ENCODE measurements at places on chromosomes 2 and 18.

DNA sequence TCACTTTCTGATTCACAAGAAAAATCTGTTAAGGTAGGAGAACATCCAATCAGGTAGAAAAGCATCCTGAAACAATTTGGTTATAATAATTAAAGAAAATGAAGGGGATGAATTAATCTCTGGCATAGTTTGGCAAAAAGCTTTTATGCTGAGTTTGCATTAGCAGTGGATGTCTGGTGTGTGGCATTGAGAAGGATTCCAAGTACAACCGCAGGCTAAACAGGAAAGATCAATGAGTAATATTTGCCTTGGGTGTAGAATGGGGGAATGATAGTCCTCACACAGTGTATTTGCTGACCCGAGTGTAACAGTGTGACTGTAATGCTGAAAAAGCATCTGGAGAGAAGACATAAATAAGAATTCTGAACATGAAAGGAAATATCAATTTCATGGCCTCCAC, 68.3 kb upstream of the SESTD1 start:
- no peak for DNase-seq

GRCh38 chr18:56574861-56575260, 63.5 kb downstream of the TXNL1 start:
- DNase-seq = no peak

GRCh38 chr2:38658613-38659012, 7.3 kb upstream of the GALM start:
- no peak for DNase-seq

DNA sequence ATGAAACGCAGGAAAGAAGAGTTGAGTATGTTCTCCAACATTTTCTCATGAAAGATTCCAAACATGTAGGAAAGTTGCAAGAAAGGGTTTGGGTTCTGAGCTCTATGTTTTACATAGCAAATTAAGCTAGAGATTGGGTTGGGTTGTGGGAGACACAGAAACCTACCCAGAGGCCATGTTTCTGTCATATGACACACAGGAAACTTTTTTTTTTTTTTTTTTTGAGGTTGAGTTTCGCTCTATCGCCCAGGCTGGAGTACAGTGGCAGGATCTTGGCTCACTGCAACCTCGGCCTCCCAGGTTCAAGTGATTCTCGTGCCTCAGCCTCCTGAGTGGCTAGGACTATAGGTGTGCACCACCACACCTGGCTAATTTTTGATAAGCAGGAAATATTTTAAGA, 57.6 kb downstream of the DOCK10 start:
- no peak for DNase-seq

DNA sequence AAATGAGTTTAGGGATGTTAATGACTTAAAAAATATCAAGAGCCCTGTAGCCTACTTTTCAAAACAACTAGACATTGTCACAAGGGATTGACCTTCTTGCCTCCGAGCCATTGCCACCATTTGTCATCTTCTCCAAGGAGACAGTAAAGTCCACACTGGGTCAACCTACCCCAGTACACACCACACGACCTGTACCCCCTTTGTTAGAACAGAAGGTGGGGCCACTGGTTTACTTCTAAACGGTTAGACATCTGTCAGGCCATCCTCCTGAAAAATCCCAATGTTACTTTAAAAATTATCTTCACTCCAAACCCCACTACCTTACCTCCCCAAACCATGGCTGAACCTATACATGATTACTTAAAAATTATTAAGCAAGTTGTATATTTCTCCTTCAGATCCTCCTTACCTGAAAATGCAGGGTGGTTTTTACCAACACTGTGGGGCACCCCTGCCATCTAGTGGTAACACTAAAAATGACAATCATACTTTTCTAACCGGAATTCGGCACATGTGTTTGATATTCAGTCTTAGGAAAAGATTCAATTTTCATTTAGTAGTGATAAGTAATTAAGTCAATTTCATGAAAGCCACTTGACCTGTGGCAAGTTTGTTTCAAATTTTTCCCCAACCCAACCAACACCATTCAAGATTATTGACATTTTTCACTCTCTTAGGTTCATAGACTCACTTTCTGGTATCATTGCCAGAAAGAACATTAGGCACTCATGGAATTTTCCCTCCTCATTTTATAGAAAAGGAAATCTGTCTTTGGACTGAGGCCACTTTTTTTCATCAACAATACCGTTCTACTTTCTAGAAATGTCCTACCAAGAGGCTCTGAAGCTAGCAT, 265.3 kb upstream of the PKDCC start:
- DNase-seq = peak; percentile 56

GRCh38 chr2:58708565-58708964, 467.4 kb upstream of the FANCL start:
- no peak for DNase-seq

- DNase-seq = no peak
Measured at GRCh38 chr2:71689968-71690834, 236.8 kb downstream of the DYSF start.

- no peak for DNase-seq
Measured at GRCh38 chr18:10271481-10271880, 183.0 kb upstream of the APCDD1 start.

DNA sequence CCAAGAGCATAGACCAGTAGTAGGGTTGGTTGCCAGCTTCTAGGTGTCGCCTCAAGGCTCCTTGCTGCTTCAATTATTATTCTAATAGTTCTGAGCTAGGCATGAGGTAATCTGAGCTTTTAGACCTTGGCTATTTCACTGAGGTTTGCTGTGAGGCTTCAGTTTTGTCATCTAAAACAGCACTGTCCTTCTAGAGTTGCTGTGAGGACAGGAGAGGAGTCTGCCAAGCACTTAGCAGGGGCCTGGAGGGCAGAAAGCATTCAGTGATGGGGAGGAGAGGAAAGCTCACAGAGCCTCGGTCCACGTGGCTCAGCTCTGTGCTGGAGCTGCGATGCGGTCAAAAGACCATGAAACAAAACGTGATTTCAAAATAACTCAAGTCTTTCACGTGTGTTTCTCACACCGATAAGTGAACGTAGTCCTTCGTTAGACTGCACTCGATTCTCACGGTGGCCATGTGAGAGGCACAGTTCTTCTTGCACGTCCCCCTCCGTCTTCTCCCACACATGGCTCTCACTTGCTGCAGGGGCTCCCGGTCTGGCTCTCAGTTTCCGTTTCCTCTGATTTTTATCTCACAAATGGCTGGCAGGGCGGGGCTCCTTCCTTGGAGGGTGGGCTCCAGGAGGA, 113.7 kb downstream of the B3GNT2 start:
- DNase-seq = no peak

DNA sequence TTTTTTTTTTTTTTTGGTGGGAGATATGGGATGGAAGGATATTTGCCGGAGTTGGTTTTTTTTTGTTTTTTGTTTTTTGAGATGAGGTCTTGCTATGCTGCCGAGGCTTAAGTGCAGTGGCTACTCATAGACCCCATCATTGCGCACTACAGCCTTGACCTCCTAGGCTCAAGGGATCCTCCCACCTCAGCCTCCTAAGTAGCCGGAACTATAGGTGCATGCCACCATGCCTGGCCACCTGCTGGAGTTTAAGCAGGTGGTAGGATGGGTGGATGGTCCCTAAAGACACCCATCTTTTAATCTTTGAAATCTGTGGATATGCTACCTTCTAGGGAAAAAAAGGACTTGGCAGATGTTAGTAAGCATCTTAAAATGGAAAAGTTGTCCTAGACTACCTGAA, 169.8 kb downstream of the TGIF1 start:
- DNase-seq = no peak

- DNase-seq = no peak
Measured at GRCh38 chr2:207847807-207848544, 78.3 kb upstream of the FZD5 start.

GRCh38 chr2:174624895-174625430, 27.4 kb upstream of the WIPF1 start:
- no peak for DNase-seq

- peak; percentile 61 for DNase-seq
Measured at GRCh38 chr2:117785740-117786139, 28.8 kb upstream of the DDX18 start.

DNA sequence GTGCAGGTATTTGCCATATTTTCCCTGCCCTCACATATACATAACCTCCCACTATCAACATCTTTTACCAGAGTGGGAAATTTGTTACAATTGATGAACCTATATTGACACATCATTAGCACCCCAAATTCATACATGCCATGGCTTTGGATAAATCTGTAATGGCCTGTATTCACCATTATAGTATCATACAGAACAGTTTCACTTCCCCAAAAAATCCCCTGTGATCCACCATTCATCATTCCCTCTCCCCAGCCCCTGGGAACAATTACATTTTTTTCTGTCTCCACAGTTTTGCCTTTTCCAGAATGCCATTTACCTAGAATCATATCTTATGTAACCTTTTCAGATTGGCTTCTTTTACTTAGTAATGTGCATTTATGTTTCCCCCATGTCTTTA, 494.5 kb downstream of the RNF144A start:
- no peak for DNase-seq

DNA sequence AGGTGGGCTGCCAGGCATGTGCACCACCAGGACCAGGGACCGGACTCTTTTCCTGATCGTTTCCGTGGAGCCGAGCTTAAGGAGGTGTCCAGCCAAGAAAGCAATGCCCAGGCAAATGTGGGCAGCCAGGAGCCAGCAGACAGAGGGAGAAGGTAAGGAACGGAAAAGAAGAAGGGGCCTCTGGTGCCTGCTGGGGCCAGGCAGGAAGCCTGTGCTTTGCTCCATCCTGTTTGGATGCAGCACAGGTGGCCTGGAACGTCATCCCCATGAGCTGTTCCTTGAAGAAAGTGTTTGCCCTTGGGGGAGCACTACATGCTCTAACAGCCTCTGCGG, 33.9 kb downstream of the CNGA3 start:
- DNase-seq = no peak

- DNase-seq = peak; percentile 28
Measured at GRCh38 chr2:7609974-7610373, 692.8 kb downstream of the RNF144A start.

GRCh38 chr2:10325278-10326145, 22.8 kb downstream of the HPCAL1 start:
- DNase-seq = no peak

DNA sequence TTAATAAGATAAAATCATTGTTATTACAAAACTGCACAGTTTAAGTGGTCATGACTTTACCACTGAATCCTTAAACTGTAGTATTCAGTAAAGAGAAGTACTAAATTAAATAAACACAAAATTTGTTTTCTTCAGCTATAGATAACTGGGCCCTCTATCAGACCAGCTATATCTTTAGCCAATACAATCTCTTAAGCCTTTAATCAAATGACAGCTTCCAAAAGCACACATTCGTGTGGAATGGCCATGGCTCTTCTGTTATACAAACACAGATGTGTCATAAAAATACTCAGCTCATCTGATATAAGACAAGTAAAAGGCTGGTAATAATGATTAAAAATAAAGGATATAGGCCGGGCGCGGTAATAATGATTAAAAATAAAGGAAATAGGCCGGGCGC, 57.6 kb upstream of the CDKL4 start:
- DNase-seq = no peak

DNA sequence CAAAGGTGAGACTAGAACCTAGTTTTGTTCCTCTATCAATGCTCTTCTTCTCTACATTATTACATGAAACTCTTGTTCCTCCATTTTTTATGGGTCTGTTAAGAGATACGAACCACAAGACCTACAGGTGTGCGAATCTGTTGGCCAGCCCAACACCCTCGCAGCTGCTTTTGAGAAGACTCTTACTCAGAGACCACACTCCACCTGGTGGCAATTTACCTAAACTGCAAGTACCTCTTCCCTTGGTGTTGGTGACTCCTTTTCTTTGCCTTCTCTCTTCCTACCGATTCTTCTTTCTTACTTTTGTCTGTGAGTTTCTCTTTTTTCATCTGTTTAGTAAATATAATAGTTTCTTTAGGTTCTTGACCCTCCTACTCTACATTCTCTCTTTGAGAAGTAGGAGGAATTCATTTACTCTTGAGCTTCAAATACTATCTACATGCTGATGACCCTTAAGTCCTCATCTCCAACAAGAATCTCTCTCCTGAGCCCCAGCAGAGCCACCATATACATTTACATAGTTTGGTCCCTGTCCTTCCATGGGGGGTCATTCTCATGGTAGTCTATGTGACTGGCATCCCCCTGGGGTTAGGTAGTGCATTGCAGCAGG, 81.8 kb upstream of the GAREM1 start:
- peak; percentile 80 for DNase-seq

- no peak for DNase-seq
Measured at GRCh38 chr2:218981390-218981880, 3.5 kb downstream of the FEV start.

DNA sequence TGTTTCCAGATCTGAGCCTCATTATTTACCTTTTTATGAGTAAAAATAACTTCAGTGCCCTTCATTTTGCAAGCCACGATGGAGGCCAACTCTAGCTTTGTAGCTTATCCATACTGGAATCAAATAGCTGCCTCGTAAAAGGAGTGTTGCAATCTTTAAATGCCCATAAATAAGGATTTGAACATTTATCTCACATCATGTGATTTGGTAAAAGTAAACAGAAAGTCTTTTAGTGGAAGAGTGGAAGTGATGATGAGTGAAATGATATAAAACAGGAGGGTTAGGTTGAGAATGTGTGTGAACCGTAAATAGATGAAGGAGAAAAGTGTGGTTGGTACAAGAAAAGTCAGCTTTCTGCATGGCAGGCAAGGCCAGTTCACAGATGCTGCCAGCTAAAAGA, 348.9 kb downstream of the OSR1 start:
- DNase-seq = no peak

DNA sequence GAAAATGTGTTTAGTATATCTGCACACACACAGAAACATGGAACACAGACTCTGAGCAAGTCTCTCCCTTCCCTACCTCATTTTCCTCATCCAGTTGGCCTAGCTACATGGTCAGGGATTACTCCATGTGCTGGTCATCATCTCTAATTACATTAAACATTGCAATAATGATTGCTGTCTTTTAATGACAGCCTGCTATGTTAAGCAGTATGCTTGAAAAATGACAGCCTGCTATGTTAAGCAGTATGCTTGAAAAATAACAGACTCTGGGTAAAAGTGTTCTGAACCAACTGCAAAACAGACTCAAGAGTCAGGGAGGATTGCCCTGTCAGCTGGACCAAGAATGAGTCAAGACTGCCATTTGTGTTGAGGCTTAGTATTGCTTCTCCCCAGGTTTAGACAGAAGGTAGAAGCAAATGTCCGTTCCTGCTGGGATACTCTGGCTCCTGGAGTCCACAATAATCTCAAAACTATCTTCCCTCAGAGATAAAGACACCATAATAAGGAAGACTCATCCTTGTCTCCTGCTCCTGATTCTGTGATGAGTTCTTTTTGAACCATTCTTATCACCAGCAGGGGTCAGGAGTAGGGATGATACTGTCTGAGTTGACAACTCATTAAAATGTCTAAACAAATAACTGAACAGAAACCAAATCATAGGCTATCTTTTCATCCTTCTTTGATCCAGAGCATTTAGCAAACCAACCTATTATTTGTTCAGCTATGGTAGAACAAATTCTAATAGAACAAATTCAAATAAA, 57.7 kb downstream of the CCDC93 start:
- no peak for DNase-seq

DNA sequence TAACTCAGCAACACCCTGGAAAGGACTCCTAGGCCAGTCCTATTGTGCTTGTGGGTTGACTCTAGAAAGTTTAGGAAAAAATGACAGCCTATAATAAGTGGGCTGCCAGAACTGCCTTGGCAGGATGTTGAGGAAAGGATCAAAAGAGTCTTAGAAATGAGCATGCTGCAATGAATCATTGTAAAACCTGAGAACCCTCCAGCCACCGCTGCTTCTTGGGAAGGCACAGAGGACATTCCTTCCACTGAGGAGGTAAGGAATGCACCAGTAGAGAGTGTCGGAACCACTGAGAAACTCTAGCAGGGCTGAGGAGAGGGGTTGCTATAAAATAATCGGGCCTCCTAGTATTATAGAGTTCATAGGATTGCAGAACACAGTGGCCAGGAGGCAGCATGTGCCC, 146.7 kb upstream of the SMIM21 start:
- no peak for DNase-seq

- DNase-seq = no peak
Measured at GRCh38 chr2:239225371-239225851, 175.4 kb downstream of the HDAC4 start.
